ENCODE measurements at places on chromosomes 1 and 21. TPM values are rescaled to one million over a fixed set of nuclear protein-coding genes. Genes with fewer than 3 reads are reported as not detected.

TRABD2B gene
- 3.8 TPM for polyA plus RNA-seq

TENT5C gene
- polyA plus RNA-seq: 2.8 TPM

NES gene
- 945 TPM for polyA plus RNA-seq

KIF17 gene
- 3.2 TPM for polyA plus RNA-seq

TTLL7 gene
- 33.0 TPM for polyA plus RNA-seq

NHLH2 gene
- not detected for polyA plus RNA-seq

POGZ gene
- 62.7 TPM for polyA plus RNA-seq

PLA2G2C gene
- 0.05 TPM for polyA plus RNA-seq

QSOX1 gene
- 21.0 TPM for polyA plus RNA-seq

FHAD1 gene
- polyA plus RNA-seq: 1.9 TPM

TTC24 gene
- polyA plus RNA-seq: 0.32 TPM

DNA sequence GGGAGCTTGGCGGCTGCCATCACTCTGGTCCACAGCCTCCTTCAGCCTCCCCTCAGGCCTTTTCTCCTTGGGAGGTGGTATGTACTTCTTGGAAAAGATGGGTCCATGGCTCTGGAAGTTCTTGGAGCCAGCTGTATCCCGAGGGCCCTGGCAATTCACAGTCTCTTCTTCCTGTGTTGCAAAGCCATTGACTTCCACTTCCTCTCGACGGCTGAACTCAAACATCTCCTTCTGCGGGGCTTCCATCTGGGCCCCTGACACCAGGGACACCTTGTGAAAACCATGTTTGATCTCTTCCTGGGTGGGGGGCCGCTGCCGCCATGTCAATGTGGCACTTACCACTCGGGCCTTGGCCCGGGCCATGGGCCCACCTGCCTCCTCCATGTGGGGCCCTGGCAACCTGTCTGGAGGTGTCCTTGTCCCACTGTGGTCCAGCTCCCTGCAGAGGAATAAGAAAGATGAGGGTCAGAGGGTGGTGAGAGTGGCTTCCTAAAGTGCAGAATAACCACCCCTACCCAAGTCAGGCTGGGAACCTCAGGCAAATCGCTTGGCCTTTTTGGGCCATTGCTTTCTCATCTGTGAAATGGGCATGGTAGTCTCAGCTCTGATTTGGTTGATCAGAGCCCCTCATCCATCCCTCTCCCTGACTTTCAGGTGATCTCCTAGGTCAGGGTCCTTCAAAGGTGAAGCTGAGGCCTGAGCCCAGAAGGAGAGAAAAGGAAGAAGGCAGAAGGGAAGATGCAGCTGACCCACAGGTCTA lies 7.5 kb downstream of the CRYBG2 start:
- DNase-seq: no peak

DNA sequence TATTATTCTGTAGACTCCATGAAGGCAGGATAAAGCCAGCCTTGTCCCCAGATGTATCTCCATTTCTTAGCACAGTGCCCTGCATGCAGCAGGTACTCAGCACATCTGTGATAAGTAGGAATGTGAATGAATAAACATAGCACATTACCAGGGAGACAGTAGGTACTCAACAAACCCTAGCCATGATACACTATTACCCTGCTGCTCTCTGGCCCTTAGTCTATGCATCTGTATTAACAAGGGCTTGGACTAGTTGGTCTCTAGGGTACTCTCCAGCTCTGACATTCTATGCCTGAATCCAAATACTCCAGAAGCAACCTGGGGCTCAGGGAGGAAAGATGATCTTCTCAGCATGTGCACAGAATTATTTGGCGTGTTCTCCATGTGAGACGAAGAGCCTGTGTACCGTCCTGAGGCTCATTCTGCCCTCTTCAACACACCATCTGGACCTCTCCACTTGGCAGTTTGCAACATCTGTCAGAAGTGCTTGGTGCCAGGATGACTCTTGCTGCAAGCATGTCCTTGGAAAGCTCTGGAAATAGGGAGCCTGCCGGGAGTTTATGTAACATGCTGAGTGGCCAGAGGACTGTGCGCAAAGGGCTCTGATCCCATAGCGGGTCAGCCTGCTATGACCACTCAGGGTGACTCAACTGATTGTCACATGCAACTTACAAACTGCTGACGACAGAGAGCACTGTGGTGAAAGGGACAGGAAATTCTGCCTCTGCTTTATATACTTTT lies 228.2 kb upstream of the USP24 start:
- no peak for DNase-seq

GRCh38 chr1:245742896-245743295 lies 588.1 kb downstream of the KIF26B start:
- no peak for DNase-seq

DNA sequence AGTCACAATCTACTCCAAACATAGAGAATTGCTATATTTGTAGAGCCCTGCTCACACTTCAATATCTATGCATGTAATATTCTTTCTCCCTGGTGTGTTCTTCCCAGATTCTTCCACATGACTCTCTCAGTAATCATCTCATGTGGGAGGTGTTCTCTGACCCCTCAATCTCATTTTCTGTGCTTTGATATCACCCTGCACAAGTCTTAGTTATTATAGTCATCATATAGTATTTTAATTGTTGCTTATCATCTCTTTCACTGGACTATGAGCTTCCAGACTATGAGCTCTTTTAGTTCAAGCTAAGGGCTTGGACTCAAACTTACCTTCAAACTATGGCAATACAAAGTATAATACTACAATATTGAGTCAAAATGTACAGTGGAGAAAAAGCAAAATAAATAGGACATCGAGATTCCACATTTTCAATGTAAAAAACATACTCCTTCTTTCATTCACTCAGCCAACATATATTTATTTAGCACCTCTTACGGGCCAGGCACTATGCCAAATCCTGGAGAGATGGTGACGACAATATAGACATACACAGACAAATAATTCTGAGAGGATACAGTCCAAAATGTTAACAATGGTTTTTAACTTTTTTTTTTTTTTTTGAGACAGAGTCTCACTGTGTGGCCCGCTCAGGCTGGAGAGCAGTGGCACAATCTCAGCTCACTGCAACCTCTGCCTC lies 12.7 kb downstream of the TESK2 start:
- DNase-seq: no peak

- no peak for DNase-seq
Observed at GRCh38 chr1:88990426-88990825, 2.0 kb downstream of the KYAT3 start.

DNA sequence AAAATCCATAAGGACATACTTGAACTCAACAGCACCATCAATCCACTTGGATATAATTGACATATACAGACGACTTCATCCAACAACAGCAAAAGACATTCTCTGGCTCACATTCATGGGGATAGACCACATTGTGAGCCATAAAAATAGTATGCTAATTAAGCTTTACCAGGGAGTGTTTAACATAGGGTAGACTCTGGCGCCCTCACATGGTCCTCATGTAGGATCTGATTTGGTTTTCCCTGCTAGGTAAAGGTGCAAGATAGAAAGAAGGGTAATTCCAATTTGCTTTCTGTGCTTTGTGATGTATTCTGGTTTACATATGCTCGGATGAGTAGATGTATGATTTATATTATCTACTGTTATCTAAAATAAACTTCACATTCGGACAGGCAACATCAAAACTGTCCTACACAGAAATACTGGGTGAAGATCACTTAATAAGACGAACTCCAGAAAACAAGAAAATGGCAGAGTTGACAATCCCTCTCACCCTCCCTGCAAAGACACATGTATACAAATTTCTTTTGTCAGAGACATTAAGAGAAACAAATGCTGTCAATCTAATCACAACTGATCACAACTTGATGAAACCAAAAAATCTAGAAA lies 27.7 kb downstream of the CR1L start:
- no peak for DNase-seq

DNA sequence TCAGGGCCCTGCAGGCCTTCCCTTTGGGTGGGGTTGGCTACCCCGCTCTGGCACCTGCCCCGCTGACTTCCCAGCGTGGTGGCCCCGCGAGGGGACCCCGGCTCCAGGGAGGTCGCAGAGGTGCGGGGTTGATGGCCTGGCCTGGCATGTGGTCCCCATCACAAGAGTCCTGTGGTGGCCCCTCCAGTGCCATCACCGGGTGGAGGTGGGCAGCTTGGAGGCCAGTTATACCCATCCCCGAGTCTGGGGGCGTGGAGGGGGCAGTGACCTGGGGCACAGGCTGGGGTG lies 26.8 kb downstream of the PRMT2 start:
- DNase-seq: no peak

DNA sequence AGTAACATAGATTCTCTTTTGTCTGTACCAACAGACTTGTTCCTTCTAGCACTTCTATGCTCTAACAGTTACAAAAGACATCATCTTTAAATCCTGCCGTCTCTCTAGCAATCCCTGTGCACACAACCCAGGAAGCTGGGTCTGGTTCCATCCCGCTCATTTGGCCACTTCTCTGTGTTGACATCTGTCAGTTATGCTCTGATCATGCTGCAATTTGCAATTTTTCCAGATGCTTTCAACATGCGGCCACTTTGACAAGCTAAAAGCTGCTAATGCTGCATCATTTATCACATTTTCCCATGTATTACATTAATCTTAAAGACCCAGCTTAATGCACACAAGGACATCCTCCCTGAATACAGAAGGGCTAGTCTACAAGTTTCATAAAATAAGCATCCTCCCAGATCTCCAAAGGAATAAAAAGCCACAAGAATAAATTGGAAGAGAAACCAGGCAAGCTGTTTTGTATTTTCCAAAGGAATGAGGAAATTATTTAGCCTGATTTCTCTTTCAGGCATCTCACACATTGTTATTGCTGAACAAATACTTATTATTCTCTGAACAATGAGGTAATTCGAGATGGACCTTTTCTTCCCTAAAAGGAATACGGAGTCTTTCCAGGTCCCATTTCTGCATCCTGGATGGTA lies 19.0 kb upstream of the LRRC52 start:
- no peak for DNase-seq

DNA sequence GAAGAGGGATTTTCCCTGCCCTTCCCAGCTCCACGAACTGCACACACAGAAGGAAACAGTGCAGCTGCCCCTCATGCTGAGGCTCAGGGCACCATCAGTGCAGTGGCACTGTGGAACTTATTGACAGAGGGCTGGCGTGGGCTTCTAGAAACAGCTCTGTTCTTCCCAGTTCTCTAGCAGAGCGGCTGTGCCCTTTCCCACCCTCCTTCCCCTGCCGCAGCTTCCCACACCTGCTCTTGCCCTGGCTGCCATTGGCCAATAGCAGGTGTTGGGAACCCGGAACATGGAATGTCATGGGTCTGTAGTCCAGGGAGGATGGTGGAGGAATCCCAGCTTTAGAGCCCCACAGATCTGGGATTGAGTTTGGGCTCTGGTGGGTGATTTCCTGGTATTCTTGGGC lies 343.8 kb downstream of the RPS6KC1 start:
- no peak for DNase-seq

DNA sequence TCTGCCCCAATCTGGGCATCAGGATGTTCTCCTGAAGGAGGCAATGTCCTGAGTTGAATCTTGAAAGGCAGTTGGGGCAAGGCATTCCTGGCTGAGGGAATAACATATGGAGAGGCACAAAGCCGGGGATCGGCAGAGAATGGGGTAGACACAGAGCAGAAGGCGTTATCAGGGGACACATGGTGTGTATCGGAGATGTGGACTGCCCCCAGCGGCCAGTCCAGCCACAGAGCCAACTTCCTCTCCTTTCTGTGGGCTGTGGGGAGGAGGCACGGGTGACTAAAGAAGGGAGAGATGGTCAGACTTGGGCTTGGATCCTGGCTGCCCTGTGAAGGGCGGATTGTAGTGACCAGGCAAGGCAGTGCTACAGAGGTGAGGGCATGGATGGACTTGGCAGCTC lies 32.1 kb downstream of the FOXD2 start:
- DNase-seq: no peak

GRCh38 chr1:116934586-116935207 lies 25.0 kb downstream of the PTGFRN start:
- no peak for DNase-seq

- no peak for DNase-seq
Observed at GRCh38 chr21:45893740-45894449, 87.7 kb upstream of the COL6A1 start.

GRCh38 chr21:46455575-46456385 lies 2.9 kb upstream of the DIP2A start:
- no peak for DNase-seq

- DNase-seq: no peak
Observed at GRCh38 chr21:44057960-44058651, 46.0 kb downstream of the TRAPPC10 start.

- no peak for DNase-seq
Observed at GRCh38 chr1:24111996-24112779, at the start of gene MYOM3. TSS of gene MYOM3 (minus strand) at chr1:24112135. CDS start at chr1:24108636, 3,499 bp downstream.

DNA sequence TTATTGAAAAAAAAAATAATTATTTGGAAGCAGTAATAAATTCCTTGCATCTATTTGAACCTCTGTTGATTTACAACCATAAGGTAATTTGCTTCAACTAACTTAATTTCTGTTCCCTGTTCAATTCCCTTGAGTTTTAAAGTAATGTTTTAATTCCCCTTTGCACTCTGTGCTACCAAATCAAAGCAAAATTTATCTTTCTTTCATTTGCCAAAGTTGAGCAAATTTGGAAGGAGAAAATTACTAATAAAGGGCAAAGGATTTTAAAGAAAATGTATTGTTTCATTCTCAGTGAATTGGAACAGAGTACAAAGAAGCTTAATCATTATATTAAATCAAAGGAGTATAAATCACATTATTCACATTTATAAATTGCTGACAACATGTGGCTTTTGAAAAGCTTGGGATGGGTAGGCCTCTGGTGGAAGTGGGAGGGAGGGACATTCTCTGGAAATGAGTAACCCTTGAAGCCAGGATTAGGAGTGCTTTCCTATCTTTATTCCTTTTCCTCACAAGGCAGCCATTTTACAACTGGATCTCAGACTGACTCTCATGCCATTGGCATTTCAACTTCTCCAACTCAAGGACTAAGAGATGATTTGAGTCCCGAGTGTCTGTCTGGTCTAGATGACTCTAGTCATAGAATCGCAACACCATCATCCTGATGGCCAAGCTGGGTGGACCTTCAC lies 331.6 kb upstream of the DUSP10 start:
- DNase-seq: no peak

- DNase-seq: no peak
Observed at GRCh38 chr1:196650403-196650802, 1.4 kb upstream of the CFH start.

DNA sequence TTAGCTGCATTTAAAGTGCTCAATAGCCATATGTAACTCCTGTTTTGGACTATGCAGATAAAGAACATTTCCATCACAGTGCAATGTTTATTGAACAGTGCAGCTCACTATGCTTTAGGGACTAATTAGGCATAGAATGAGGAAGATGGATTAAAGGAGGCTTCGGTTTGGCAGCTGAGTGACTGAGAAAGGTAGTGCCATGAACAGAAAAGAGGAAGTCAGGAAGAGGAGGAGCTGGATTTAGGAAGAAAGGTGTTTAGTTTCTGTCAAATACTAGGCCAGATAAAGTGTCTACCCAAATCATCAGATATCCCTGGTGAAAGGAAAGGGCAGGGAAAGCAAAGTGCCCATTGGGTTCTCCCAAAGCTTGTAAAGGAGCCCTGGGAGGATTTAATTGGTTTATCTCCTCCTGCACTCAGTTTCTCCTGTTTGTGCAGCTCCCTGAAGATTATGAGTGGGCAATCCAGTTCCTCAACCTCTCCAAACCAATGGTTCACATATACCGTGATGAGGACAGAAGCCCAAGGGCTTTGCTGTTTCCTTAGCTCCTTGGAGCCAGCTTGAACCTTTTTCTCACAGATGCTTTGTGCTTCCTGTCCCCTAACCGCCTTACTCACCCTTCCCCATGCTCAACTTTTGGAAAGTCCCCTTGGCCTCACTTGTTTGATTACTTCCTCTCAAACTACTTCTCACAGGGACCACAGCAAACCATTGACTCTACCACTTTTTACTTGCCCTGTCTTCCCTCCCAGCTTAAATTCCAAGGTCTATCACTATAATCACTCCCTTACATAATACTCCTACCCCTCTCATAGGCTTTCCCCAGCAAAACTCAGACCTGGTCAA lies 3.5 kb upstream of the RAP1A start:
- DNase-seq: no peak

All from forelimb muscle (tissue), 1 donor.